ENCODE measurements at places on chromosomes 16 and 17.
A peak's percentile ranks its signal among the peaks of the same experiment; 100 is the strongest.

GRCh38 chr16:85657996-85658395 lies 30.8 kb downstream of the GINS2 start:
- DNase-seq = no peak

GRCh38 chr16:30474074-30474452 lies 1.5 kb downstream of the ITGAL start:
- no peak for DNase-seq

- DNase-seq = no peak
Observed at GRCh38 chr16:22861580-22861979, 47.6 kb downstream of the HS3ST2 start.

- DNase-seq = no peak
Observed at GRCh38 chr16:1792836-1793577, 498 bp downstream of the IGFALS start.

DNA sequence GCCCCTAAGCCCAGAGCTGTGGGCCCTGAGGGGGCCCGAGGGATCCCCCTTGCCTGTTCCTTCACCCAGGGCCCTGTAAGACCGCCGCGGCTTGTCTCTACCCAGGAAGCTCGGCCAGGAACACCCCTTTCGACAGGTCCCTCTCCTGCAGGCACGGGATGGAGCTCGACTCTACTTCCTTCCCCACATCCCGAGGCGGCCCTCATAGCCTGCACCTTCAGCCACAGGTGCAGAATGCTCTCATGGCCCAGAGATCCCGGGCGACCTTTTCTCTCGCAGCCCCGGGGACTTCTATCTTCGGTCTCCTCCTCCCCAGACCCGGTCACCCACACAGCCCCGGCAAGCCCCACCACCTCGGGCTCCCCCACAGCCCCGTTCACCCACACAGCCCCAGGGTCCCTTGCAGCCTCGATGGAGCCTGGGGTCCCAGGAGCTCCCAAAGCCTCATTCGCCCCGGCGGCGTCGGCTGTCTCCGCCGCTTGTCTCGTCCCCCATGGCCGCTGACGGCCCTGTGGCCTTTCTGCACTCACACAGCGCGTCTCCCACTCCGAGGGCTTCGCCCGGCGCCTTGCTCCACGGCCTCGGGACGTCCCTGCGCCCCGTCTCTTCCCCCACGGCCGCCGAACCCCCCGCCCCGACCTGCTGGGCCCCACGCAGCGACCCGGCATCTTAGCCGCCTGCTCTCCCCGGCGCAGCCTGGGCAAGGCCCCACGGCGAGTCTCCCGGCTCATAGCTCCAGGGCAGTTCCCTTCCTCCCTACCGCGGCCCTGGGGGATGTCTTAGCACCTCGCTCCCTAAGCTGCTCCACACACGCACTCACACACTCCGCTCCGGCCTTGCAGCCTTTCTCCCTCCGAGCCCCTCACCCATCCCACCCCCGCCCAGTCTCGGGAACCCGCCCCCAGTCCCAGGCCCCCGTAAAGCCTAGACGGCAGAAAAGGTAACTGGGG lies 650 bp downstream of the KIAA0753 start:
- DNase-seq = peak; percentile 40

- DNase-seq = no peak
Observed at GRCh38 chr16:50610331-50611262, 62.4 kb downstream of the NKD1 start.

- DNase-seq = peak; percentile 31
Observed at GRCh38 chr17:36544044-36544306, 744 bp upstream of the GGNBP2 start.

DNA sequence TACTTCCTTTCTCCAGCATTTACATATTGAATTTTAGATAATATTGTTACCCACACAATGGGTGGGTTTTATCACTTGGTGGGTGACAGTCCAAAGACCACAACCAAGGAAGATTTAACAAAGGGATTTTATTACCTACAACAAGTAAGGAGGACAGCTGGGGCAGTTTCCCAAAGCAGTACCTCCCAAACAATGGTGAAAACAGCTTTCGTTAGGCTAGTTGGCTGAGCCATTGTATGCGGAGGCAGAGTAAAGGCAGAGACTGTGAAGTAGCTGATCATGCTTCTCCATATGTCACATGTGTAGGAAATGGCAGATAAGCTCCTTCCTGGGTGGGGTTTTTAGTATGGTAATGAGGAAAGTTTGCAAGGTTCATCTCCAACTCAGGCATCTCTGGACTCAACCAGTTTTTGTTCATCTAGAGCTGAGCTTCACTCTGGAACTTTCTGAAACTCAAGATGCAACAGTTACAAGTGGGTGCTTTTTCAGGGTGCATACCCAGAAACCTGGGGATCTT lies 104.3 kb upstream of the PSMD7 start:
- no peak for DNase-seq

GRCh38 chr16:13113741-13114140 lies 212.3 kb downstream of the SHISA9 start:
- DNase-seq = no peak

DNA sequence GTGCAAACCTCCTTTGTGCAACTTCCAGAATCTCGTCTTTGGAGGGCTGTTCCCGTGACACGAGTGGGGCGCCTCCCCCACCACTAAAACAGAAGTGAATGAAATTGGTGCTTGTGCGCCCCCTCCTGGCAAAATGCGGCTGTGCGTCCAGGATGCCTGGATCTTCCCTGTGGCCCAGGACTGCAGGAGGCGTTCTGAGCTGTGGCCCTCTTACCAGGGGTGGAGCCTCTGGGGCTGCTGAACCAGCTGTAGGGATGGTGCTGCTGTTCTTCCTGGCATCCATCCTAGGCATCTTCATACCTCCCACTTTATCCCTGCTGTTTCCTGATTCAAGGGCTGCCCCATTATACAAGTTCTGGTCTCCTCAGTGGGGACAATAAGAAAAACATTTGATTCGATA lies 18.5 kb upstream of the NAGLU start:
- peak; percentile 85 for DNase-seq

DNA sequence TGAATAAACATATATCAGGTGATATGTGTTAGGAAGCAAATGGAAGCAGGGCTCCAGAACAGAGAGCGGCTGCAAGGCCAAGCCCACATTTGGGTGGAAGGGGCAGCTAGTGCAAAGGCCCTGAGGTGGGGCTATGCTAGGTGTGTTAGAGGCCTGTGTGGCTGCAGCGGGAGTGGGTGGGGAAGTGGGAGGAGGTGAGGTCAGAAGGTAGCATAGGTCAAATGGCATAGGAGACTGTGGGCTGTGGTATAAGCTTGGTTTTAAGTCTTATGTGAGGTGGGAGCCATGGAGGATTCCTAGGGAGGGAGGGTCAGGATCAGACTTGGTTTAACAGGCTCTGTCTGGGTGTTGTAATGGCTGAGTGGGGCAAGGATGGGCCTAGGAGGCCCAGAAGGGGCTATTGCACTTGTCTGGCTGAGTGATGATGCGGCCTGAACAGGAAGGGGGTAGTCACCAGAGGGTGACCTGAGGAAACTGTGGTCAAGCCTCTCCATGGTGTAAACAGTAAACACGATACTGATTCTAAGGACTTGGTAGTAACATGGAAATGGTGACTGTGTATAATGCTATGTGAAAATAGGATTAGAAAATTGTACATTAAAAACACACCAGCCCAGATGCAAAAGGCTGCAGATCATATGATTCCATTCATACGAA lies 31.1 kb downstream of the RAI1 start:
- DNase-seq = no peak

GRCh38 chr16:85269165-85269564 lies 156.9 kb upstream of the CIBAR2 start:
- DNase-seq = no peak

DNA sequence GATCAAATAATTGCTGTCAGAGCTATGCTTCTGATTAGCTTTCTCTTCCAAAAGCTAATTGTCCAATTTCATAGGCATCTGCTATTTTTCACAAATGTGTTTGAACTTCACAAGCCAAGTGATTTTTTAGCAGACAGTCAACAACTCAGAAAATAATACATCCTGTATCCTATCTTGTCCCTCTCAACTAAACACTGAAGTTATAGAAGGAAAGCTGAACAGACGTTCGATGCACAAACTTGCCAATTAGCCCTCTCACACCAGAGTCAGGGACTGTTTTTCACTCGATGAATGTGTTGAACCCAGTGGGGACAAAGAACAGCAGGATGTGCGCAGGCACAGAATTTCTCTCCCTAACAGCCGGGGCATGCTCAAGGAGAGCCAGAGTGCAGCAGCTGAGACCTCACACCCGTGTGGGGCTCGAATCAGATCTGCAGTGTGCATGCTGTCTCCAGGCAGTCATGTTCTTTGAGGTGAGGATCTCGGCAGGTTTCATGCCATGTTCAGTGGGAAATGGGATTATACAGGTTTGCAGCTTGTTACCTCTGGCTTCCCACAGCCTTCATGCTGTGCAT lies 246.7 kb upstream of the SDK2 start:
- DNase-seq = no peak

DNA sequence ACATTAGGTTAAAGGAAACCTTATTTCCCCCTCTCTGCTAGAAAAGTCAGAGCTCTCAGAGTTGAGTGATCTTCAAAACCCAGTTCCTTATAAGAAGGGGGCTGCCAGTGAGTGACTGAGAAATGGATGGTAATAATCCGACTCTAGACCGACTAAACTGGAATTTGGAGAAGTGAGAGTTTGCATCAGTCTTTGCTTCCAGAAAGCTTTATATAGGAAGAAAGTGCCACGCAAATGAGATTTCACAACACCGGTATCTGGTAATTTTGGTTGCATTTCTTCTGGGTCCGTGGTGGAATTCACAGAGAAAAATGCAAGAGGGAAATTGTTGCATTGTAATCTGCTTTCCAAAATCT lies 271.4 kb downstream of the MAF start:
- DNase-seq = no peak

DNA sequence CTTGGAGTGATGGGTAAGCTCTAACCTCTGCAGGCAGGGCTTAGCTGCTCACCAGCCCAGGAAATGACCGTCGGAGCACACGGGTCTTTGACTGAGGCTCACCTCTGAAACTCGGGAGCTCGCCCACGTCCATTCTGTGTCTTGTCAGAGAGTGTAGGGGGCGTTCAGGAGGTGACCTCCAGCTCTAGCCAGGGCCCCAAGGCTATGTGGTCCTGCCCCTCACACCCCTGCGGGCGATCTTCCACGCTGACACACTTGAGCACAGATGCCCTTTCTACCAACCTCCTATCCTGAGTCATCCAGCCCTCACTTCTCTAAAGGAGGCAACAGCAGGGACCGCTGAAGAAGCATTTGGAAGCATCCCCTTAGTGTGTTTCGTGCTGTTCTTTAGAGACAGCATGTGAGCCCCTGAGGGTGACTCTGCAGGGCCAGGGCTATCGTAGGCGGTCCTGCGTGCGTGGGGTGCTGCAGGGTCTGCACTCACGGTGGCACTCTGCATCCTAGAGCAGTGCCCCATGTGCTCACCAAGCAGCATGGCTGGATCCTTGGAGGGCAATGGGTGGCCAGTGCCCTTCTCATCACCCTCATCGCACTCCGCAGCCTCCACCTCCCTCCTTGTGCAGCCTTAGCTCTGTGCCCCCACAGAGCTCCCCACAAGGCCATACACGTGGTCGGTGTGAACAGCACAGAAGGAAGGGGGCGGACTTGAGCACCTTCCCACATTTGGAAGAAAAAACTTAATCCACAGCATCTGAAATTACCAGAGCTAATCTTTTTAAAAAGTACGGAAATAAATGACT lies 33.8 kb downstream of the SLC47A1 start:
- DNase-seq = no peak

DNA sequence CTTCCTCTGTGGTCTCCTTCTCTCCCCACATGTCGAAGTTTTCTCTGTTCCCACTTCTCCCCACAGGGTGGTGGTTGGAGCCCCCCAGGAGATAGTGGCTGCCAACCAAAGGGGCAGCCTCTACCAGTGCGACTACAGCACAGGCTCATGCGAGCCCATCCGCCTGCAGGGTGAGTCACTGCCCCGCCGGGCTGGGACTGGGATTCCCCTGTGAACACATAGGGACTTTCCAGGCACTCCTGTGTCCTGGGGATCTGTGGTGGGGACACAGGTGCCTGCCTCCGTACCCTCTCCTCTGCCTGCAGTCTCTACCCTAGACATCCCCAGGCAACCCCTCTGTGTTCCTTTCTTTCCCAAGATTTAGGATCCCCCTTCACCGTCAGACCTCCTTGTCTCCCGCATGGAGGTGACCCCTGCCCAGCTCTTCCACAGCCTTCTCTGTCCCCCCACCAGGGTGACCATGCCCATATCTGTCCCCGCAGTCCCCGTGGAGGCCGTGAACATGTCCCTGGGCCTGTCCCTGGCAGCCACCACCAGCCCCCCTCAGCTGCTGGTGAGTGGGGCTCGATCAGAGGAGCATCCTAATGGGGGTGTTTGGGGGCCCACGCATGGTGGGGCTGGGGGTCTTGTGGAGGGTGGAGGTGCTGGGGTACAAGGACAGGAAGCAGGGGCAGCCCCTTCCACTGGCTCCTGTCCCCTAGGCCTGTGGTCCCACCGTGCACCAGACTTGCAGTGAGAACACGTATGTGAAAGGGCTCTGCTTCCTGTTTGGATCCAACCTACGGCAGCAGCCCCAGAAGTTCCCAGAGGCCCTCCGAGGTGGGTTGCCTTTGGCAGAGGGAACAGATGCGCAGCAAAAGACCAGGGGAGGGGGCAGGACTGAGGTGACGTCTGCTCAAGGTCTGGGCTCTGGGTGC lies 5.8 kb downstream of the ITGAM start:
- DNase-seq = no peak

GRCh38 chr17:12530161-12530560 lies 135.5 kb upstream of the MYOCD start:
- DNase-seq = no peak

- no peak for DNase-seq
Observed at GRCh38 chr16:47358816-47359215, 102.0 kb downstream of the ITFG1 start.

DNA sequence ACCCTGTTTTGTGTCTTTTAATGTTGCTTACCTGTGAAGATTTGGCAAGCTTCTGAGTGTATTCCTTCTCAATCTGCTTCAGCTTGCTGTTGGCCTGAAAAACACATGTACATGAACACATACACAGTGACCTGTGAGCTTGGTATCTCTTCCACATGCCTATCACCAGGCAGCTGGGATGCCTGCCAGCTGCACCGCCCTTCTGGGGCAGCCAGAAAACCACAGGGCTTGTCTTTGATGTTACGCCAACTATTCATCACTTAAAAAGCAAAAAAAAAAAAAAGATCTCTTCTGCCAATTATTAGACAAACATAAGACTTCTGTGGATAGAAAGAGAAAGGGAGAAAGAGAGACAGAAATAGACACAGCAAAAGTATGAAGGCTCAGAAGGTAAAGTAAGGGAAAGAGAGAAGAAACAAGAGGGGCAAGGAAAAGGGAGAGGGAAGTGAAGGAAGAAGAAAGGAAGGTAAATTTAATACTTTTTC lies 189.2 kb upstream of the AXIN2 start:
- DNase-seq = peak; percentile 35

GRCh38 chr16:68361485-68361884 lies 50.7 kb downstream of the PRMT7 start:
- no peak for DNase-seq

DNA sequence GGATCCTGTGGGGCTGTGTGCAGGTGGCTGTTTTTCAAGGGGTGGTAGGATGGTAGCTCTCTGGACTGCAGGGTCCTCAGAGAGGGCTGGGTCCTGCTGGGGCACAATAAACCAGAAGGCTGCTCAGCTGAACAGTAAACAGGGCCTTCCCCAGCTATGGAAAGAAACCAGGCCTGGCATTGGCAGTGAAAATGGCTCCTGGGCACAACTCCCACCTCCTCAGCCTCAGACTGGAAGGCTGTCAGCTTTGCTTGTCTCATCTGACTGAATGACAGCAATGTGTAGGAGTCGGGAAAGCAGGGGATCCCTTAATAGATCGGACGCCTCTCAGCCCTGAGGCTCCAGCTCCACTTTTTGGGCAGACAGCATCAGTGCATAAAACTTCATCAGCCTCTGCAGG lies 59.8 kb upstream of the NLRP1 start:
- DNase-seq = no peak

- no peak for DNase-seq
Observed at GRCh38 chr17:80421381-80422090, 6.6 kb downstream of the ENDOV start.

Measured in BE2C (cell line).